ENCODE measurements at places on chromosomes 11 and 22. TPM values are rescaled to one million over a fixed set of nuclear protein-coding genes. Genes with fewer than 3 reads are reported as not detected.

GRCh38 chr11:35040221-35040942, 98.6 kb upstream of the CD44 start:
- H3K4me3 ChIP-seq, result no peak overlapping the region
- peaks cover 37% of the 10 kb centered on the region for H3K4me1 ChIP-seq
- no peak for DNase-seq
- H3K27ac ChIP-seq, result no peak overlapping the region

DNA sequence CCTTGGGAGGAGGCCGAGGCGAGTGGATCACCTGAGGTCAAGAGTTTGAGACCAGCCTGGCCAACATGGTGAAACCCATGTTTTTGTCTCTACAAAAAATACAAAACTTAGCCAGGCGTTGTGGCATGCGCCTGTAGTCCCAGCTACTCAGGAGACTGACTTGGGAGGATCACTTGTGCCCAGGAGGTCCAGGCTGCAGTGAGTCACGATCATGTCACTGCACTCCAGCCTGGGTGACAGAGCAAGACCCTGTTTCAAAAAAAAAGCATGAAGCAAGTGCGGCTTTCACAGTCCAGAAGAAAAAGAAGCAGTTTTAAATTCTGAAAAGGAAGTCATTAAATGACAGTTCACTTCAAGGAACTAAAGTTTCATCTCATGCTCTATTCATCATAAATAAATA, 7.1 kb upstream of the LTO1 start:
- H3K4me1 ChIP-seq, result no peaks in the 10 kb centered on the region
- no peaks in the 10 kb centered on the region for H3K36me3 ChIP-seq
- H3K27me3 ChIP-seq, result peaks cover 5% of the 10 kb centered on the region
- no peak overlapping the region for H3K4me3 ChIP-seq

DNA sequence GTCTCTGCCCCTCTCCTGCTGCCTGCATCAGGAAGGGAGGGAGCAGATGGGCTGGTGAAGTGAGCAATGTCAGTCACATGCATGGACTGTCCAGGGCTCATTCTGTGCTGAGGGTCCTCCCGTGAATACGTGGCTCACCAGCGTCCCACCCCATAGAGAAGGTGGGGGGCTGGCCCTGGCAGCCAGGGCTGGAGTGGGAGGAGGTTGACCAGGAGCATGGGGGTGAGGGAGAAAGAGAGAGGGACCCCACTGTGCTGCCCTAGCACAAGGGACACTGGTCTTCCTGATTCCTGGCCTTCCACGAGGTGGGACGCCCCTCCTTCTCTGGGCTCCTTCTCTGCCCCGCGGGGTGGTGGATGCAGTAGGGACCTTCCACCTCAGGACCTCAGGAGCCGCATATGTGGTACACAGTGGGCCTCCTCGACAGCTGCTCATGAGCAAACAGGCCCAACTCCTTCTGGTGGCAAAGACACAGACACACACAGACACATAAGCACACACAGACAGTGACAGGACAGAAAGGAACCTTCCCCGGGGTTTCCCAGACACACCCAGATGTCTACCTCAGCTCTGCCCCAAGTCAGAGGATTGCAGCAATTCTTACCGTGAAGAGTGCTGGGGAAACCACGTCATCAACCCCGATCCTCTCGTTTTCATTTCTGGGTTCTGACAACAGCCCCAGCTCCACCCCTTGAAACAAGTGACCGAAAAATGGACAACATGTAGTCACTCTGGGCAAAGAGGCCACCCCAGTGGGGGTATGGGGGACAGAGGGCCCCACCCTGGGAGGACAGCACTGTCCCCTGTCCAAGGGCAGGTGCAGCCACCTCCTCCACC, 3.6 kb upstream of the APOBEC3A start:
- no peaks in the 10 kb centered on the region for H3K27me3 ChIP-seq
- no peak overlapping the region for H3K4me3 ChIP-seq
- H3K36me3 ChIP-seq, result no peaks in the 10 kb centered on the region
- no peaks in the 10 kb centered on the region for H3K4me1 ChIP-seq
- no peak overlapping the region for H3K27ac ChIP-seq

DNA sequence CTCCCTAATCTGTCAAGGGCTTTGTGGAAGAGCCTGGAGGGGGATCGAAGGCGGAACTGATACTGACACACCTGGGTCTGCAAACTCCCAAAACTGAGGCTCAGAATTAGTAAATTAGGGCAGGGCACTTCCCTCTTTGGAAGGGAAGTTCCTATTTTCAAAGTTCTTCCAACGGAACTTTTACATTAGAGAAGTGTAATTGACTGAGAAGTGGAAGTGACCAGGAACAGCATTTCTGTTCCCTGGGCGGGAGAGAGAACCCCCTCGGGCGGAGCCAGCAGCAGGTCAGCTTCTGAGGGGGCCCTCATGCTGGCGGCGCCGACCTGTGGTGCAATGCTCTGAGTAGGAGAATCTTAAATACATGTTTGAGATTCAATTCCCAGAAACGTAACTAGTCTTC, 1.1 kb upstream of the CBL start:
- peak overlapping the region; percentile 92 for H3K4me3 ChIP-seq
- no peak for DNase-seq
- H3K4me1 ChIP-seq, result no peaks in the 10 kb centered on the region
- no peaks in the 10 kb centered on the region for H3K27me3 ChIP-seq

- no peak overlapping the region for H3K4me3 ChIP-seq
- no peaks in the 10 kb centered on the region for H3K4me1 ChIP-seq
- no peaks in the 10 kb centered on the region for H3K36me3 ChIP-seq
- no peak overlapping the region for H3K27ac ChIP-seq
Observed at GRCh38 chr11:1888347-1888753, 3.3 kb downstream of the PRR33 start.

GRCh38 chr11:126060757-126061171, 1.9 kb downstream of the CDON start:
- no peak for DNase-seq
- peak overlapping the region; percentile 94 for H3K4me3 ChIP-seq
- peak overlapping the region; percentile 95 for H3K27ac ChIP-seq
- H3K36me3 ChIP-seq, result no peaks in the 10 kb centered on the region

DNA sequence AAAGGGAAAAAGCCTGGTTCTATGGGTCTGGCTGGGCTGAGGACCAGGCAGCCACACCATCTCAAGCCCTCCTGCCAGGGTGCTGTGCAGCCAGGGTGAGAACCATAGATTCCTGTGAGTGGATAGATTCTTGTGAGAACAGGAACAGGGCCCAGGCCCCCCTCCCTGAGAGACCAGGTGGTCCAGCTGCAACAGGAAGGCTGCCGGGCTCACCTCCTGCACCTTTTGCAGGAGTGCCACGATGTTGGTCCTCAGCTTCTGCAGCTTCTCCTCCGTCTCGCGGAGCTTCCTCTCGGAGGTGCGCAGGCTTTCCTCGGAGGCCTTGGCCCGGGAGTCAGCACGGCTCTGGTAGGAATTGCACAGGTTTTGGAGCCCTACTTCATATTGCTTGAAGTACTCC, 40.8 kb downstream of the MORC2 start:
- no peak overlapping the region for H3K27ac ChIP-seq
- no peak for DNase-seq
- no peaks in the 10 kb centered on the region for H3K4me1 ChIP-seq

GRCh38 chr11:122697636-122698167, 42.2 kb downstream of the UBASH3B start:
- no peaks in the 10 kb centered on the region for H3K4me1 ChIP-seq
- H3K36me3 ChIP-seq, result no peaks in the 10 kb centered on the region
- no peaks in the 10 kb centered on the region for H3K27me3 ChIP-seq
- H3K4me3 ChIP-seq, result no peak overlapping the region
- no peak for DNase-seq

DNA sequence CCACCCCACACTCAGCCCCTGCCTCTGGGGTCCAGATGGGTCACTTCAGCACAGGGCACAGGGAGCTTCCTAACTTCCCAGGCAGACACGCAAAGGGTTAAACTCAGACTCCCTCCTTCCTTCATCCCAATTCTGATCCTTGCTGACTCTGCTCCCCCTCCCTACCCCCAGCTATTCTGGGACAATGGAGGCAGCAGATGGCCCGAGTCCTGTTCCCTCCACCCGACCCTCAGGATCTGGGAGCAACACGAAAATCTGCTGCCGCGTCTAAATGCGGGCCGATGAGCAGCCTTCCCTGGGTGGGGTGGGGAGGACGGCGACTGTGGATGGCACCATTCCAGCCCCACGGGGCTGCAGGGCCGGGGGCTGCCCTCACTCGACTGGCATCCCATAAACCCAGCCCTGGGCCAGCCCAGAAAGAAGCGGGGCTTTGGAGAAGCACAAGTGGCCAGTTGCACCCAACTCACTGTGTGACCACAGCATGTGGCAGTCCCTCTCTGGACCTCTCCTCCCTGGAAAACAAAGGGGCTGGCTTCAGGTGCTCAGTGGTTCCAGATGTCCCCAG, 18.7 kb downstream of the MFNG start:
- H3K36me3 ChIP-seq, result no peaks in the 10 kb centered on the region
- no peak for DNase-seq
- peaks cover 71% of the 10 kb centered on the region for H3K27me3 ChIP-seq
- no peak overlapping the region for H3K27ac ChIP-seq
- no peak overlapping the region for H3K4me3 ChIP-seq
- no peaks in the 10 kb centered on the region for H3K4me1 ChIP-seq

DNA sequence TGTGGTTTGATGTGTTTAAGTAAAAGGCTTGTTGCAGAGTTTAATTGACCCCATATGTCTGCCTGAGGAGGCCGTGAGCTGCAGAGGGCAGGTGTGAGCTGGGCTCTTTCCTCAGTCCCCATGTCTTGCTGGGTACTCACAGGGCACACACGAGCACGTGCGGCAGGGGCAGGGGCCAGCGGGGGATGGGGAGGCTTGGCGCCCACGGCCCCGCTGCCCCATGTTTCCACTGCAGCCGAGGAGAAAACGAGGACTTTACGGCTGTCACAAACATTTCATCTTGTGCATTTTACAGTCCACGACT, 24.7 kb upstream of the CCDC188 start:
- H3K36me3 ChIP-seq, result no peaks in the 10 kb centered on the region
- H3K27me3 ChIP-seq, result no peaks in the 10 kb centered on the region
- H3K4me1 ChIP-seq, result no peaks in the 10 kb centered on the region
- H3K4me3 ChIP-seq, result no peak overlapping the region
- no peak for DNase-seq

GRCh38 chr11:118621071-118621783, 13.8 kb downstream of the PHLDB1 start:
- peak; percentile 96 for DNase-seq
- H3K36me3 ChIP-seq, result peaks cover 3% of the 10 kb centered on the region
- peak overlapping the region; percentile 60 for H3K4me3 ChIP-seq
- H3K4me1 ChIP-seq, result peaks cover 83% of the 10 kb centered on the region

- no peak overlapping the region for H3K4me3 ChIP-seq
- no peak overlapping the region for H3K27ac ChIP-seq
- peaks cover 37% of the 10 kb centered on the region for H3K4me1 ChIP-seq
- peak; percentile 84 for DNase-seq
- H3K27me3 ChIP-seq, result no peaks in the 10 kb centered on the region
Observed at GRCh38 chr11:130431331-130431773, 2.9 kb upstream of the ADAMTS8 start.

- H3K4me3 ChIP-seq, result no peak overlapping the region
- no peaks in the 10 kb centered on the region for H3K27me3 ChIP-seq
- no peak for DNase-seq
- H3K27ac ChIP-seq, result no peak overlapping the region
- no peaks in the 10 kb centered on the region for H3K36me3 ChIP-seq
- no peaks in the 10 kb centered on the region for H3K4me1 ChIP-seq
Observed at GRCh38 chr11:20137637-20138036, 22.6 kb downstream of the DBX1 start.

DNA sequence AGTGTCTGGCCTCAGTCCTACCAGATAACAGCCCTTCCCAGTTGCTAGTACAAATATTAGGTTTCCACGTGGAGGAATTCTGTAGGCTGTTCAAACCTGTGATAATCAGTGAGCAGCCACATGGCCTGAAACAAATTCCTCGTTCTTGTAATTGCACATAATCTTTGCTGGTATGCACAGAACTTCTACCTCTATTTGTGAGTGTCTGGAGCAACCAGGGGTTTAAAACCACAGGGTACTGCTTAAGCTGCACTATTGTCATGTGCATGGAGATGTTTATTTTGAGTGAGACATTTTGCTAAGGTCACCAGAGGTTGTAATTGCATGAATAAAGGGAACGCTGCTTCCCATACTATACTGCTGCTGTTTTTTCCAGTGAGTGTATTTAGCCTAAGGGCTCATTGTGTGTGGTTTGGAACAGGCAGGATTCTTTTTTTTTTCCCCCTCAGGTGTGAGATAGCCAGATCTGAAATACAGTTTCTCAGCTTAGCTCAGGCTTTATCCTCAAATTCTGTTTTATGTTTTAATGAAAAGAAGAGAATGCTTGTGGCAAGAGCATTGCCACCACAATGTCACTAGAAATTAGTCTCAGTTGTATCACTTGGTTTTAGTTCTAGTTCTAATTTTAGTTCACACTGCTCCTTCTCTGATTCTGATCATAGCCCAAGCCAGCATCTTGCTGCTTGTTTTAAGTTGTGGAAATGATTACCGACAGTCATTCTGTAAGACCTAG, 60.5 kb downstream of the CYB5R2 start:
- H3K36me3 ChIP-seq, result no peaks in the 10 kb centered on the region
- no peak for DNase-seq
- H3K27ac ChIP-seq, result no peak overlapping the region
- H3K4me1 ChIP-seq, result no peaks in the 10 kb centered on the region
- no peak overlapping the region for H3K4me3 ChIP-seq
- H3K27me3 ChIP-seq, result no peaks in the 10 kb centered on the region

- DNase-seq, result no peak
- no peaks in the 10 kb centered on the region for H3K36me3 ChIP-seq
- H3K27ac ChIP-seq, result no peak overlapping the region
- H3K27me3 ChIP-seq, result no peaks in the 10 kb centered on the region
- no peak overlapping the region for H3K4me3 ChIP-seq
Observed at GRCh38 chr11:20541503-20541902, 57.9 kb upstream of the SLC6A5 start.

- DNase-seq, result no peak
- no peaks in the 10 kb centered on the region for H3K27me3 ChIP-seq
- no peak overlapping the region for H3K4me3 ChIP-seq
- peaks cover 77% of the 10 kb centered on the region for H3K36me3 ChIP-seq
- H3K27ac ChIP-seq, result no peak overlapping the region
Observed at GRCh38 chr22:37860796-37861421, 11.7 kb downstream of the EIF3L start.

GRCh38 chr11:14386895-14387480, 28.0 kb upstream of the RRAS2 start:
- no peaks in the 10 kb centered on the region for H3K36me3 ChIP-seq
- H3K4me3 ChIP-seq, result no peak overlapping the region
- no peaks in the 10 kb centered on the region for H3K4me1 ChIP-seq
- no peak overlapping the region for H3K27ac ChIP-seq
- no peak for DNase-seq

OR52I1 gene
- total RNA-seq, result not detected

SNX32 gene
- 0.27 TPM for total RNA-seq

LARGE1 gene
- total RNA-seq, result 74.4 TPM

CNIH2 gene
- not detected for total RNA-seq

GGTLC3 gene
- total RNA-seq, result not detected

FAM180B gene
- 0.41 TPM for total RNA-seq

MCHR1 gene
- total RNA-seq, result 0.28 TPM

CSRP3 gene
- not detected for total RNA-seq

C11orf52 gene
- total RNA-seq, result not detected

TESMIN gene
- total RNA-seq, result not detected

LRRC56 gene
- not detected for total RNA-seq

APOA4 gene
- total RNA-seq, result not detected

OR4A16 gene
- not detected for total RNA-seq

PNPLA5 gene
- not detected for total RNA-seq
